ENCODE measurements at places on chromosomes 2 and 18.

GRCh38 chr2:206856513-206856912 lies 82.8 kb upstream of the CPO start:
- no peak for DNase-seq

DNA sequence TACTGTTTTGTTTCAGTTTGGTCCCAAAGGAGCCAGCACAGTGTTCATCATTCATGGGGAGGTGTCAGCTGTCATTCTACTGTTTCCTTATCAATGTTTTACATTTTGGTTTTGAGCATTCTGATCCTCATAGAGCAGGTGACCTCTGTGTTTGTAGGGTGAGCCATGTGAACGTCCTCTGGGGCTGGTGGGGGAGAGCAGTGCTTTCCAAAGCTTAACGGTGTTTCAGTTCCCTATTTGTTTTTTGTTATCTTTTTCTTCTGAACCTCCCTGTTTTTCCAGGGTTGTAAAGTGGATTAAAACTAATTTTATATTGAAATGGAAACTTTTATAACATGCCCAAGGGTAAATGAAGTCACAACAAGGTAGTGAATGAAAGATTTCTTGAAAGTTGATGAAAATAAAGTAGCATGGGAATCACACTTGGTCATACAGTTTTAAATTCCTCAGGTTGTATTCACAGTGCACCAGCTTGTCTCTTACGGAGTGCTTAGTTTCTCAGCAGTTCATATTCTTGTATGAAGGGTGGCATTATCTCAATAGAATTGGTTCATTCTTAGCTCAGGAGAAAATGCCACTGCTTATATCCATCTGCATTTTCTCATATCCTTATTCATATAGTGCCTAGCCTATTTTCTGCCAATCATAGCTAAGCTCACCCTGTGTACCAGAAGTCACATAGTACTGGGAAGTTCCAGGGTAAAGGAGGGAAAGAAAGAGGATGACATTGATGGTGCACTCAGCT lies 54.5 kb downstream of the MAP4K4 start:
- DNase-seq, result no peak

DNA sequence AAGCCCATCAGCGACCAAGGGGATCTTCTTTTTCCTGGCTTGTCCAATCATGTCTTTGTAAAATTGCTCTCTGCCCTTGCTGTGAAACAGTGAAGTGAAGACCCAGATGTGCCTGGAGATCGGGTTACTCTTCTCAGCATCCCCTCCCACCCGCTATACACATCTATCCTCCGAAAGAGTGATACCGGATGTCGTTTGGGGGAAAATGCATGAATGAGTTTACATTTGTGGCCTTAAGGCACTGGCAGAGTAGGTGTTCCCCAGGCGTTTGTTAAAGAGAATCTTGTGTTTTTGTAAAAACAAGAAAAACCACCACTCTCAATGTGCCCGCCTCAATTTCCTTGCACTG lies 528.3 kb downstream of the CMPK2 start:
- no peak for DNase-seq

DNA sequence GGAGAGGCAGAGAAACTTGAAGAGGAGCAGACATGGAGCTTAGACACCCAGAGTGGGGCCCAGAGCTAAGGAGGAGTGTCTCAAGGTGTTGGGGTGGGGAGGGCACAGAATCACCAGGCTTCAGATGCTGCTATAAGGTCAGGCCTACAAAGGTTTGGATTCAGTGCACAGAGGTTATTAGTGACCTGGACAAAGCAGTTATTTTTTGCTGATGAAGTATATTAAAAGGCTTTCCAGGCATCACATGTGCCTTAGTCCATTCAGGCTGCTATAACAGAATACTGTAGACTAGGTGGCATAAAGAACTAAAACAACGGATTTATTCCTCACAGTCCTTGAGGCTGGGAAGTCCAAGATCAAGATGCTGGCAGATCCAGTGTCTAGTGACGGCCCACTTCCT lies 145.6 kb upstream of the ALPP start:
- DNase-seq, result no peak

DNA sequence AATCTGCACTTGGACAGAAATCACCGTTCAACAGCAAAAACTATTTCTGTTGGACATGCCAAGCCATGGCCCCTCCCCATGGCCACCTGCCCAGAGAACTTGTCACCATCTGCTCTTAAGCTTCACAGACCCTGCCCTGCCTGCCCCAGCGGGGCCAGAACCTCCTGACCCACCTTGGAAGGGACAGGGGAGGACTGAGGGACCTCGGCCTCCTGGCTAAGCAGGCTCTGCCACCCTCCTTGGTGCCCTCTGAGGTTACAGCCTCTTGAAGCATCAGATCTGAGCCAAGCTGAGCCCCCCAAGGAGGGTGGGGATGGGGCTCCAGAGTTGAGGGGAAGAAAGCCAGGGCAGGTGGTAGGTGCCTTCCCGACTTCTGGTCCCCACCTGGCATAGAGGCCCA lies 6.5 kb downstream of the TEX261 start:
- DNase-seq, result no peak

GRCh38 chr18:27223526-27224291 lies 38.6 kb upstream of the CHST9 start:
- no peak for DNase-seq

DNA sequence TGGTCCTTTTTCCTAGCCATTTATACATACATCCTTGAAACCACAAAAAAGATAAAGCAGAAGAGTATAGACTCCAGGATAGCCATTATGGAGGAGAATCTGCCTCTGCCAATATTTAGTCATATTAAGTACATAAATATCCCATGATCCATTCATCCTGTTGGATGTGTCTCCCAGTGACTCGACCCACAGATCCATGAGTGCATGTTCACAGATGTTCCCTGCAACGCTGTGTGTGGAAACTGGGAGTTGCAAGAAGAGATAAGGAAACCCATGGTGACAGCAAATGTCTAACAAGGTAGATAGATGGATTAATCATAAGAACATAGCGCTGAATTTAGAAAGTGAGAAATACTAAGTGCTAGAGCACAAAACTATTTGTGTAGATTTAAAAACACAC lies 34.5 kb downstream of the STK39 start:
- DNase-seq, result no peak
